ENCODE measurements at places on chromosomes 1 and 21.

DNA sequence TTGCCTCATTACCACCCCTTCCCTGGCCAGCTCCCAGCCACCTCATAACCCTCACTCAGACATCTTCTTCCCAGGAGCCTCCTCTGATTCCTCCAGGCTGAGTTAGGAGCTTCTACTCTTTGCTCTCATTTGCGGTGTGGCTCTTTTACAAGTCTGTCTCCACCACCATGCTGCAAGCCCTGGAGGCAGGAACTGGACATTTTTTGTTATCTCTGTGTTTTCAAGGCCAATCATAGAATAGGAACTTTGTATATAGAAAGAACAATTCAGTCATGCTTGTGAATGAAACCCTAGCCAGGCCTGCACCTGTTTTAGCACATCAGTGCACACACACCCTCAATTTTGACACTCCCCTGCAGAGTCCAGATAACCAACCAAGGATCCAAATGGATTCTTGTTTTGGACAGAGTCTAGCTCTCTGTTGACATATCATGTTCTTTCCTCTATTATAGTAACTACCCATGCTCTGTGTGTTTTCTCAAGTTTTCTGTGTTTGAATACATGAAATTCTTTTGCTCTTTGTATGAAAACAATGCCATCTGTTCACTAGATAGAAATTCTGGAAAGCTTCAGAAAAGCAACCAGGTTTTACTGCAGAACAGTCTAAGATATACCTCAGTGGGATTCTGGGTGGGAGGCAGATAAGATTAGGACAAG is 60.9 kb upstream of the ZNF648 start:
- DNase-seq: no peak

- DNase-seq: no peak
These were observed 25.6 kb downstream of the CCDC190 start for GRCh38 chr1:162835157-162835899.

GRCh38 chr1:193827516-193827915 is 641.1 kb upstream of the B3GALT2 start:
- no peak for DNase-seq

DNA sequence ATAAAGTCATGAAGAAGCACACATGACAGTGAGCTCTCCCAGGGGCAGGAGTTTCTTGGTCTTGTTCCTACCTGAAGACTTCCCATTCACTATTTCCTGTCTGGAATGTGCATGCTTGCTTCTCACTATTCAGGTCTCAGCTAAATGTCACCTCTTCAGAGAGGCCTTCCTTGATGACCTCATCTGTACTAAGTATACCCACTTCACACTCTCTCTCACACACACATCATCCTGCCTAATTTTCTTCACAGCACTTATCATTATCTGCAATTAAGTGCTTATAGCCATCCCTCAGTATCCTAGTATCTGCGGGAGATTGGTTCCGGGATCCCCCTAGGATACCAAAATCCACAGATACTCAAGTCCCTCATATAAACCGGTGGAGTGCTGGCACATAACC is 146.4 kb upstream of the IVNS1ABP start:
- DNase-seq: no peak

DNA sequence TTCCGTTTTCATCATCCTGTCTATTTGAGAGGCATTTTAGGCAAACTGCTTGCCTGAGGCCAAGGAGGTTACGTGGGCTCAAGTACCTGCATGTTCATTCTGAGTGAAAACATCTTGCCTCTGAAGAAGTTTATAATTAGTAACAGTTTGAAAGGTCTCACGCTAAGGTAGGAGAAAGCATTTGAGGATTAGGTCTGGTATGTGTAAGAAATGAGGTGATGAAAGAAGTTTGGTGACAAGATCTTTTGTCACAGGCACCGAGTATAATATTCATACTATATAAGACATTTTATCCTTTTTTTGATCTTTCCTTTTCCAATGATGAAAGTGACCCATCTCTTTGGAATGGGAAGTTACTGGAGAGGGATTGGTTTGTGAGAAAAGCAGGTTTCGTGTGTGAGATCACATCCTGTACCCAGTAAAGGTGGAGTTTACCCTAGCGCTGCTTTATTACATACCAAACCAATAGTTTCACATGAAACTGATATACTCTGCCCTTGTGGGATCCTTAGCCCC is 98.7 kb upstream of the PDC start:
- DNase-seq: no peak

DNA sequence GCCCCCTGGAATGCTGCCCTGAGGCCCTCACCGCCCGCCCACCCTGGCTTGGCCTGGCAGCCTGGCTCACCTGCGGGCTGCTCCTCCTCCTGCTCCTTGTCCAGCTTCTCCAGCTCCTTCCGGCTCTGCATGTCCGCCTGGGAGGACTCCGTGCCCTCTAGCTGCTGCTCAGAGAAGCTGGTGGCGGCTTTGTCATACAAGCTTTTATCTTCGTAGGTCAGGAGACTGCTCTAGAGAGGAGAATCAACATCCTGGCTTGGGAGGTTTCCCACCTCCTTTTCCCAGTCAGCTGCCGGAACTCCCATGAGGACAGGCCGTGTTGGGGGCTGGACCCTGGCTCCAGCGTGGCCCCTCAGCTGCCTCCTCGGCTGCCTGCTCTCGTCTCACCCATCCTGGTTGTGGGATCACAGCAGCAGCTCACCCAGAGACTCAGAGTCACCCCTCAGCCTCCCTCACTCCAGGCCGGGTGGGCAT is 36.6 kb upstream of the TMEM52 start:
- no peak for DNase-seq

DNA sequence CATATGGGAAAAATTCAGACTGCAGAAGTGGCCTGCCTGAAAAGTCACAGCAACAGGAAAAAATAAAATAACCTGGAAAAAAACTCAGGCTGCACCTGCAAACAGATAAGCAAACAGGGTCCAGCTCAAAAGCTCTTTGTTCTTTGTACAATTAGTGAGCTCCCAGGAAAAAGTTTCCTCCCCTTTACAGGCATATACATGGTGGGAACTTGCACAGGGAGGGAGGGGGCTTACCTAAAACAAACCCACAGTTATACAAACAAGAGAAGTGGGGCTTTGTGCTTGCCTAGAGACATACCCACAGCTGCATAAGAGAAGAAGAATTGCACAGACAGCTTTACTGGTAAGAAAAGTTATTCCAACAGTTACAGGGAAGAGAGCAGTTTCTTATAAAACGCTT is 31.7 kb upstream of the COG2 start:
- DNase-seq: no peak

DNA sequence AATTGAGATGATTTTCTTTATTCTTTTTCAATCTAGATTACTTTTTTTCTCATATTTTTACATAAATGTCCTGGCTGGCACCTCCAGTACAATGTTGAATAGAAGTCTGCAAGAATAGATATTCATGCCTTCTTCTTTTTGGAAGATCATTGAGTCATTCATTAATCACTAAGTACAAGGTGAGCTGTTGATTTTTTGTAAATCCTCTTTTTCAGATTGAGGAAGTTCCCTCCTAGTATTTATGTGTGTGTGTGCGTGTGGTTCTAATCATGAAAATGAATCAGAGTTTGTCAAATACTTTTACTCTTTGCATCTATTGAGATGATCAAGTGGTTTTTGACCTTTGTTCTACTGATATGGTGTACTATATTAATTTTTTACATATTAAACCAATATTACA is 859.3 kb downstream of the KCNT2 start:
- no peak for DNase-seq

DNA sequence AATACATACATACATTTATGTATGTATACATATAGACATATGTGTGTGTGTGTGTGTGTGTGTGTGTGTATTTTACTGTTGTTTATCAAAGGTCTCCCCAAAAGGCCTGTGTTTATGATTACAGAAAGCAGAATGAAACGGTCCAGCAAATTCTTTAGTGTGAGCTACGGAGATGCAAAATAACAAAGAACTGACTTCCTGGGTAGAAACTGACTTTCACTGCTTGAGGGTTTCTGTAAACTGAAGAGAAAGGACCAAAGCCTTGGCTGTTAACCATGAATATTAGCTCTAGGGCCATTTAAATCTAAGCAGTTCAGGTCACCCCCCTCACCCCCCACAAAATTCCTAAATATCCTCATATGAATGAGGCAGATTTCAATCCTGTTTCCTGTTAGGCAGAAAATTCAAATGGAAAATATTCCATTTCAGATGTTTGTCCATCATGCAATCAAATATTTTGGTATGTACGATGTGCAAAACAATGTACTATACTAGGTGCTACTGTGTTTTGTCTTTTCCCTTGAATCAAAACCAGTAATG is 213.2 kb downstream of the TGFB2 start:
- no peak for DNase-seq

DNA sequence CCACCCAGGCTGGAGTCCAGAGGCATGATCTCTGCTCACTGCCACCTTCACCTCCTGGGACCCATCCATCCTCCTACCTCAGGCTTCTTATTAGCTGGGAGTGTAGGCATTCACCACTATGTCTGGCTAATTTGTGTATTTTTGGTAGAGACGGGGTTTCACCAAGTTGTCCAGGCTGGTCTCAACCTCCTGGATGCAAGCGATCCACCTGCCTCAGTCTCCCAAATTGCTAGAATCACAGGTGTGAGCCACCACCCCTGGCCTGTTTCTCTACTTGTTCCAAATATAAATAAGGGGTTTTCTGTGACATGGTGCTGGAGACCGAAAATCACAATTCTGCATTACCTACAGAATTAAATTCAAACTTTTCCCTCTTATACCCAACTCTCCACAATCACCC is 36.6 kb upstream of the HSD3B1 start:
- no peak for DNase-seq

DNA sequence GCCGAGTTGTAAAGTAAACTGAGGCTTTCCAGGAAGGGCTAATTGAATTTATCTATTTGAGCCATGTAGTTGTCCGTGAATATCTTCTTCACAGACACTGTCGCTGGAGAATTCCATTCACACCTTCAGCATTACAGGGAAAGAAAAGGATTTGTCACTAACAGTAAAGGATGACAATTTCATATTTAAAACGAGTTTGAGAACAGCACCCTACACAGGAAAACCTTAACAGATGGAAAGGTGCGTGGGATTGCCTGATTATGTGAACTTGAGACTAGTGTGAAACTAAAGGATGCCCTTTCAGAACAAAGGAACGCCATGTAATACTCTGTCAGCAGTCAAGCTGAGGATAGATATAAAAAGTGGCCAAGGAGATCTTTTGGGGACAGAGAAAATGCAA is 492.5 kb upstream of the ADGRL2 start:
- no peak for DNase-seq

- no peak for DNase-seq
These were observed 92.1 kb downstream of the MAB21L3 start for GRCh38 chr1:116203181-116203723.

DNA sequence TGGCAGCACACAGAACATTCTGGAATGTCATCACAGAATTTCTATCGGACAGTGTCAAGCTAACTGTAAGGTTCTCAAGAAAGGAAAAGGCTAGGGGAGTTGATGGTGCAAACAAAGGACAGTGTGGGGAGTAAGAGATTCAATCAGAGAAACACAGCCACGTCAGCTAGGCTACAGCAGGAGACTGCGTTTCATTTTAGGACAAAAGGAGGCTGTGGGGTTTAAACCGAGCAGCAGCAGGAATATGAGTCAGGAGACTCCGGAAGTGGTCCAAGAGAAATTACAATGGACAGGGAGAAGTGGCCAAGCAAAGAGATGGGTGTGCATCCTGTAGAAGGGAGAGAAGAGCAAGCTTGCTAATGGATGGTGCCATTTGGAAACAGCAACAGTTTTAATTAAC is 37.4 kb upstream of the C1orf198 start:
- DNase-seq: no peak

DNA sequence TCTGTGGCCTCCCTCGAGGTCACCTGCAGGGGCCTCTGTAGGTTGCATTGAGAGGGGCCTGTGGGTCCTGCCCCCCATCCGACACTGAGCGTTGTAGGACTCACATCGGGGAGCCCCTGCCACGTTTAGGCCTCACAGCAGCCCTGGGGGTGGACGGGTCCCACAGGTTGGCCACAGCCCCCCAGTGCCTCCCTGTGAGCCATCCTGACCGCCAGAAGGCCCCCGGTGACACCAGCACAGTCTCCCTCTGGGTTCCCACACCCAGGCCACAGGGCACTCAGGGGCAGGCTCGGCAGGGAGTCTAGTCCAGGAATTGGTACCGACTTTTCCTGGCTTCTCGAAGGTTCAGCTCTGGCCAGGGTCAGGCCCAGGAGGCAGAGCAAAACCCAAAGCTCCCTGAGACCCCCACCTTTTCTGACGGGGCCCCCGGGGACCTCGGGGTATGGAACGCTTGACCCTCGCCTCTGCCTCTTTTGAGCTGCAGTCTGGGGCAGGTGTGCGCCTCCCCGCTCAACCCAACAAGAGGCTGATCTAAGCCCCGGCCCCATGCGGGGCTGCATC is 13.9 kb upstream of the POFUT2 start:
- DNase-seq: no peak

DNA sequence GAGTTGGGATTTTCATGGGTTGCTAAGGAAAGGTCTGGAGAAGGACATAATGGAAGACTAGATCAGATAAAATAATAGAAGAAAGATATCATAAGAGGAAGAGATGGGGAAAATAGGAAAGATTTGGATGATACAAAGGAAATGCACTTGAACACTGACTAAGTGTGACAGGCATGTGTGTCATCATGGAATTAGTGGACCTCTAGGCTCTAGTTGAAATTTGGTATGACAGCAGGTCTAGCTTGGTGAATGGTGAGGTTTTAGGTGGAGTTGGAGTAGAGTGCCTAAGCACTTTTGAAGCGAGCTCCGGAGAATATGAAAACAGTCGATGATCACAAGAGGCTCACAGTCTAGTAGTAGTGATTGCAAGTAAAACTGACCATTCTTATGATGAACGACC is 73.0 kb upstream of the PTGS2 start:
- DNase-seq: no peak

- DNase-seq: no peak
These were observed 39.5 kb upstream of the UBE2U start for GRCh38 chr1:64163970-64164369.

DNA sequence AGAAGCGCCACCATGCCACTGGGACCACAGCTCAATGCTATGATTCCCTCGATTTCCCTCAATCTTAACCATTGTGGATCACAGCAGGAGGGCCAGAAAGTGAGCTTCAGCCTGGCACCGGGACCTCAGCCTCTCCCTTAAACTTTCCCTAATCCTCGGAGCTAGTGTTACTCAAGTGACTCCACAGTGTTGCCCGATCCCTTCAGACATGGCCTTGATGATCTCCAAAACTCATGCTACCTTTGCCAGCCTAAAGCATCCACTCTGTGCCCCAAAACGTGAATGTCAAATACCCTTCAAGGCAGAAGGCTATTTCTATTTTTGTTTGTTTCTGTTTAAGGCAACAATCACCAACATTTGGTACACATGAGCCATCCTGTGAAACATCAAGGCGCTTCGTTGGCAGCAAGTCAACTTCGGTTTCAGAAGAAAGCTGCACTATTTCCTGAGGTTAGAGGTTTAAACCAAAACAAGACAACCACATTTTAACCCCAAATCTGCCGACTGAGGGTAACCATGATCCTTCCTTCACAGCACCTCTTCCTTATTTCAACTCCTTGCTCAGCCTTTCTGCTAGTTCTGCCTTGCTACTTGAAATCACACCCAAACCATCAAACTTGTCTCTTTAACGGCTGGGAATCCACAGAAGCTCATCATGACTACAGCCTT is 94.4 kb upstream of the KRTAP19-8 start:
- DNase-seq: no peak

- DNase-seq: no peak
These were observed 107.3 kb downstream of the CLEC20A start for GRCh38 chr1:178389441-178389840.
